Stimulated activated CD8-positive, alpha-beta memory T cell treated with anti-CD3 and anti-CD28 coated beads, Interleukin-7, amount 100 ng/mL, for 4 hours (primary cell): ENCODE measurements at places on chromosomes 11 and 22.

DNA sequence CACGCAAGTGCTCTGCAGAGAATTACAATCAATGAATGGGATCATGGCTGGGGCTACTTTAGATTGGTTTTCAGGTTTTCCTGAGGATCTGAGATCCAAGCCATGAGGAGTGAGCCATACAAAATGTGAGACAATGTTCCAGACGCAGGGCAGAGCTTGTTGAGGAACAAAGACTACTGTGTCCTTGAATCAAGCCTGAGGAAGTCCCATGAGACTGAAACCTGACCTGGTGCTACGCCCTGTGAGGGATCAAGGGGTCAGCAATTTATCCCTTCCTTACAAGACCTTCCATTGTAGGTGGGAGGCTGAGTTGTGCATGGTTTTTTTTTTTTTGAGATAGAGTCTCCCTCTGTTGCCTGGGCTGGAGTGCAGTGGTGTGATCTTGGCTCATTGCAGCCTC is 2.1 kb downstream of the INCENP start:
- no peak for DNase-seq

DNA sequence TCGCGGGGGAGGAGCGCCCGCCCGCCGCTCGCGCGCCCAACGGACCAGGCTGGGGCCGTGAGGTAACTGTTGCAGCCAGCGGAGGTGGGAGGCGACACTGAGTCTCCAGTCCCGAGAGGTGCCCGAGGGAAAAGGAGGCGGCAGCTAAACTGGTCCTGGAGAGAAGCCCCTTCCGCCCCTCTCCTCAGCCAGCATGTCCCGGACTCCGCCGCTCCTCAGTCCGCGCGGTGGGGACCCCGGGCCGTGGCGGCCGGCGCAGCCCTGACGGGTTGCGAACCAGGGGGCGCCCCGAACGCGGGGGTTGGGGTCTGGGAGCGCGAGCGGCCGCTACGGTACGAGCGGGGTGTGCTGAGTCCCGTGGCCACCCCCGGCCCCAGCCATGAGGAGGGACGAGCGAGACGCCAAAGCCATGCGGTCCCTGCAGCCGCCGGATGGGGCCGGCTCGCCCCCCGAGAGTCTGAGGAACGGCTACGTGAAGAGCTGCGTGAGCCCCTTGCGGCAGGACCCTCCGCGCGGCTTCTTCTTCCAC is at the start of gene PDE3B:
TSS of gene PDE3B (plus strand) at position 108 of the 529 bp plus-strand sequence. CDS start at position 380, 272 bp downstream.
- DNase-seq, result no peak

- DNase-seq, result no peak
Measured at GRCh38 chr11:61800331-61801281, 7.9 kb downstream of the FEN1 start.

- no peak for DNase-seq
Measured at GRCh38 chr11:92890846-92891245, 78.6 kb upstream of the MTNR1B start.

GRCh38 chr11:113675565-113675964 is 30.5 kb downstream of the TMPRSS5 start:
- no peak for DNase-seq

DNA sequence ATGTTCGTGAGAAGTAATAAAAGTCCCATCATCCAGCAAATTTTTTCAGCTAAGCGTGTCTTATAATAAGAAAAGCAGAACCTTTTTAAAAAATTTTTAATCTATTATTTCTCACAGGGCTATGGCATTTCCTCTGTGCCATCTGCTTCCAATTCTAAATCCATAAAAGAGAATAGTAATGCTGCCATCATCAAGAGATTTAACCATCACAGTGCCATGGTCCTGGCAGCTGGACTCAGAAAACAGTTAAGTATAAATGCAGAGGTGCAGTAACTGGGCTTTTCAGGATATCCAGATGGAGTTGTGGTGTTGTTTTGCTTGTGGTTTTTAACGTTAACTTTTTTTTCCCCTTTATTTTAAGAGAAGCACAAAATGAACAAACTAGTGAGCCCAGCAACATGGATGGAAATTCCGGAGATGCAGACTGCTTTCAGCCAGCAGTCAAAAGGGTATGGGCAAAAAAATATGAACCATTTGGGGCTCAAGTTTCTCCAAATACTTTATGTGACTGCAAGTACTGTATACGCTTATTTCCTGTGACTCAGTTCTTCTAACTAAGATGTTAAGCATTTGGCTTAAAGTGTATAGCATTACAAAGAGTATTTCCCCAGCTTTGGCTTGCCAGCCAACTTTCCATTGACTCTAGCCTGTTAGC is 25.2 kb downstream of the GTF2H1 start:
- DNase-seq, result no peak

- DNase-seq, result no peak
Measured at GRCh38 chr11:28520291-28520690, 412.1 kb downstream of the METTL15 start.

GRCh38 chr22:48300877-48301276 is 1526.8 kb downstream of the BRD1 start:
- no peak for DNase-seq

GRCh38 chr11:46422588-46422987 is 31.0 kb upstream of the CHRM4 start:
- no peak for DNase-seq

DNA sequence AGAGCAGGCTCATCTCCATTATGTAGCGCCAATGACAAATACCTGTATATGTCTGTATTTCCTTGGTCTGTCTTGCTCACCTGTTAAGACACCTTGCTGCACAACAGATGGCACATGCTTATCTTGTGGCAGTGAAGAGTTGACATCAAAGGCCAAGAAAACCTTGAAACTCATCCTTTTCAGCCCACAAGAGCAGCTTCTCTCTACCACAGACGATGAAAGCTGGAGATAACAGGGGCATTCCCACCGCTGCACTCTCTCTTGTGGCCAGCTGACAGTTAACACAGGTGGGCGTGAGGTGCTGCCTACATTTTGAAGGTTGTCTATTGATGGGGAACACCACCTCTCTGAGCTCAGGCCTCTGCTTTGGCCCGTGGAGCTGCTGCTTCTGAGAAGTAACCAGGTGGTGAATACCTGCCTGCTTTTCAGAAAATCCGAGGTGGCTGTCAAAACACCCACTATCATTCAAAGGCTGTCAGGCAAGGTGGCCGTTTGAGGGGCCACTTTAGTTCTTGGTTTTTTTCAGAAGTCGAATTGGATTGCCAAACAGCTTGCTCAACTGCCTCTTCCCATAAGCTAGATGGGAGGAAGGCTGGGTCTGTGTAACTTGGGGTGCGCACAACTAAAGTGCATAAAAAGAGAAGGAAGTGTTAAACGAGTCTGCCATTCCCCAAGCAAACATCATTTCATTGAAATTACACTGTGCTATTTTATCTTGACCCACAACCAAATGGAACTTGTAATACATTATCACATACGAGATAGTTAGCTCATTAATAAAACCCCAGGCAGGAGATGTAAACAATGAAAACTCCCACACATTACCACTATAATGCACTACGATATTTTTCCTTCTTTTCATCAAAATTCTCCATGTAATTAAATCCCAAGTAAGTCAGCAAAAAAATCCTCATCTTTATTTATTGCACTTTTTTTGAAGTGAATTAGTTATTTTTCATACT is 87.1 kb upstream of the RAG2 start:
- peak; percentile 13 for DNase-seq

- no peak for DNase-seq
Measured at GRCh38 chr11:94639901-94640721, 72.9 kb downstream of the PIWIL4 start.

DNA sequence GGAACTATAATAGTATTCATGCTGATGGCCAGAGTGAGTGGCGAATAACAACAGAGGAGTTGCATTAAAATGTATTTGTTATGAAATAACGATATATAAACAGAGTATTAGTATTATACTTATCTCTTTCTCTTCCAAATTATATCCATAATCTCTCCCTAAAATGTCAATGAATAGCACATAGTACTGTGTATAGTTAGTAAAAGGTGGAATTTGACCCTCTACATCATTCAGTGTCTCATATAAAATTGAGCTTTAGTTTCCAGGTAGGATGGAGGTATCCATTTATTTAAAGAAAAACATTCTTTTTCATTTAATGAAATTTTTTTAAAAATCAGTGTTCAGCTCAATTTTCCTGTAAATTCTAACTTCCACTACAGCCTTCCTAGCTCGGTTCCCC is 34.4 kb upstream of the TECTA start:
- DNase-seq, result no peak

DNA sequence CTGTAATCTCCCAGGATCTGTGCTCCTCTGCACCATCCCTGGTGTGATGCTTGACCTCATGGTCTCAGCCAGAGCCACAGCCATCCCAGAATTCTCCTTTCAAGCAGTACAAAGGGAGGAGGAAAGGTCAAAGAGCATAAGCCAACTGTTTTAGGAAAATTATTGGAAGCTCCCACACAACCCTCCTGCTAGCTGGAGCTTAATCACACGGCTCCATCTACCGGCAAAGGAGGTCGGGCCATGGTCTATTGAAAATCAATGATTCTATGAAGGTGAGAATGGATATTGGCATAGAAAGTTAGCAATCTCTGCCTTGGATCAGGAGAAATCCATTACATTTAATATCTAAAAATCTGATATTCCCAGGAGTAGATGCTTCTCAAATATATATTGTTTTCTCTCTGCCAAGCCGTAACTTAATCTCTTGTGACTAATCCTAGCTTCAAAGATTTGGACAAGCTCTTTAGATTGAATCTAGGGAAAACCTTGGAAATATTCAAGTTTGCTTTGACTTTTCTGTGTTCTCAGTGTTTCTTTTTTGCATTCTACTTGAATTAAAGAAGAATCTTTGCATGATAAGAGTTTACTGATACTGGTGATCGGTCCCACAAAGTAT is 259.6 kb downstream of the NTM start:
- no peak for DNase-seq

GRCh38 chr11:9575260-9576240 is 2.1 kb downstream of the WEE1 start:
- DNase-seq, result no peak

DNA sequence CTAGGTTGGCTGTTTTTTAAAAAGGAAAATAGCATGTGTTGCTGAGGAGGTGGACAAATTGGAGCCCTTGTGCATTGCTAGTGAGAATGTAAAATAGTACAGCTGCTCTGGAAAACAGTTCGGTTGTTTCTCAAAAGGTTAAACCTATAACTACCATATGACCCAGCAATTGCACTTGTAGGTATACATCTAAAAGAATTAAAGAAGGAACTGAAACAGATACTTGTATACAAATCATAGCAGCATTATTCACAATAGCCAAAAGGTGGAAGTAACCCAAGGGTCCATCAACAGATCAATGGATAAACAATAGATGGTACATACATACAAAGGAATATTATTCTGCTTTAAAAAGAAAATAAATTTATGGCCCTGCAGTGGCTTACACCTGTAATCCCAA is 111.4 kb downstream of the CSTPP1 start:
- no peak for DNase-seq

DNA sequence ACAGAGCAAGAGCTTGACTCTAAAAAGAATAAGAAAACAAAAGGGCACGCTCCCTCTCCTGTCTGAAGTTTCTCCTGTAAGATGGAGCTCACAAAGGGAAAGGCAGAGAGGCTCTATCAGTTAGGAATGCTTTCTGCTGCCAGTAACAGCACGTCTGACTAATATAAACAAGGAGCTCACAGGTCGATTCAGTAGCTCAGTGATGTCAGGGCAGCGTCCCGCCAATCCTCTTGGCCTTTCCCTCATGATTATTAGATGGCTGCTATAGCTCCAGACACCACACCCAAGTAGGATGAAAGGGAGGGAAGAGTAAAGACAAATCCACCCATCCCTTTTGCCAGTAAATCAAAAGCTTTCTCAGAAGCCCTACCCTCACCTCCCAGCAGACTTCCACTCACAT is 51.3 kb upstream of the HMGXB4 start:
- no peak for DNase-seq

DNA sequence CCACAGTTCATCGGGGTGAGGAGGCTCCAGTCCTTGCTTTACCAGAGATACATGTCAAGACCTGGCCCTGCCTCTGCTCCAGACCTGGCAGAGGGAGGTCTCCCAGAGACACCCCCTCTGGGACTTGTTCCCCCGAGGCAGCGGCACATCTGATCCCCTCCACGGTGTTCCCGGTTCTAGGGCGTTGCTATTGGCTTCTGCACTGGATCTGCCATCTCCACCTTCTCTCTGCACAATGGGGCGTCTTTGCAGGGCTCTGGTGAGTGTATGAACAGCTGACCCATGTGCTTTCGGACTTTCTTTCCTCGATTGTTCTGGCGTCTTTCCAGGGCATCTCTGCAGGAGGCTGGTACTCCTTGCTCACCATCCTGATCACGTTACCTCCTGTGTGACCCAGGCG is 930.4 kb downstream of the TBC1D22A start:
- no peak for DNase-seq

DNA sequence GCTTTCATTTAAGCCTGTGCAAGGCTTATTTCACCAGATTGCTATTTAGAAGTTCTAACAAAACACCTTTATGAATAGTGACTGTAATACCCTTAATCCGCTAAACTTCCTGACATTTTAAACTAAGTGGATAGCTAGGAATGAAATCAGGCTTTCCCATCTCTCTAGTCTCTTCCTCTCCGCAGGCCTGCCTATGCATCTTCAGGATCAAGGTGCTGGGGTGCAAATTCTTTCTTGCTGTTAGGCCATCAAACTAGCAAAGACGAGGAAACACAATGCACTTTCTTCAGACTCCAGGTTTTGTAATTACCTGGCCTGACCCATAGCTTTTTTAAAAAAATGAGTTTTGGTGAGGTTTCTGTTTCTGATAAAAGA is 149.4 kb downstream of the DBX1 start:
- no peak for DNase-seq

DNA sequence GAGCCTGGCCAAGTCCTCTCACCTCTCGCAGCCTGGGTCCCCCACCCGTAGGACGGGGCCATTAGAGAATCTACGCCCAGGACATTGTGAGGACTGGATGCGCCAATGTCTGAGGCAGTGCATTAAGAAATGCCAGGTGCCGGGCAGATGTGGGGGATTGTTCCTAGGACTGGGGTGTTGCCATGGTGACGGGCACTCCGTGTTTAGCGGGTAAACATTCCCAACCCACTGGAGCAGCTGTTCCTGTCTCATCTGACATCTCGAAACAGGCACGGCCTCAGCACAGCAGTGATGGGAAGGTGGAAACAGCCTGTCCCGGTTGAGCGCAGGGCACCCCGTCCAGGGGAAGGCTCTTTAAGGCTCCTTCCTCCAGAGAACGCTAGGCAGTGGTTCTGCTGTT is 99.6 kb upstream of the RTL6 start:
- no peak for DNase-seq

- DNase-seq, result no peak
Measured at GRCh38 chr11:77278595-77279506, 22.6 kb downstream of the GDPD4 start.

- DNase-seq, result peak; percentile 42
Measured at GRCh38 chr22:36486619-36487384, 5.4 kb upstream of the TXN2 start.

- DNase-seq, result no peak
Measured at GRCh38 chr22:42878561-42879305, 21.7 kb upstream of the ARFGAP3 start.

GRCh38 chr11:10452211-10452767 is 2.8 kb upstream of the AMPD3 start:
- no peak for DNase-seq

- no peak for DNase-seq
Measured at GRCh38 chr11:66221726-66222236, 46.7 kb upstream of the RAB1B start.

GRCh38 chr11:32267679-32268187 is 167.6 kb downstream of the WT1 start:
- no peak for DNase-seq
